Fibroblast of lung (primary cell): ENCODE measurements at places on chromosomes 5 and 9.
A peak's percentile ranks its signal among the peaks of the same experiment; 100 is the strongest.

GRCh38 chr9:5631026-5631425 lies 2.1 kb downstream of the RIC1 start:
- DNase-seq, result no peak

DNA sequence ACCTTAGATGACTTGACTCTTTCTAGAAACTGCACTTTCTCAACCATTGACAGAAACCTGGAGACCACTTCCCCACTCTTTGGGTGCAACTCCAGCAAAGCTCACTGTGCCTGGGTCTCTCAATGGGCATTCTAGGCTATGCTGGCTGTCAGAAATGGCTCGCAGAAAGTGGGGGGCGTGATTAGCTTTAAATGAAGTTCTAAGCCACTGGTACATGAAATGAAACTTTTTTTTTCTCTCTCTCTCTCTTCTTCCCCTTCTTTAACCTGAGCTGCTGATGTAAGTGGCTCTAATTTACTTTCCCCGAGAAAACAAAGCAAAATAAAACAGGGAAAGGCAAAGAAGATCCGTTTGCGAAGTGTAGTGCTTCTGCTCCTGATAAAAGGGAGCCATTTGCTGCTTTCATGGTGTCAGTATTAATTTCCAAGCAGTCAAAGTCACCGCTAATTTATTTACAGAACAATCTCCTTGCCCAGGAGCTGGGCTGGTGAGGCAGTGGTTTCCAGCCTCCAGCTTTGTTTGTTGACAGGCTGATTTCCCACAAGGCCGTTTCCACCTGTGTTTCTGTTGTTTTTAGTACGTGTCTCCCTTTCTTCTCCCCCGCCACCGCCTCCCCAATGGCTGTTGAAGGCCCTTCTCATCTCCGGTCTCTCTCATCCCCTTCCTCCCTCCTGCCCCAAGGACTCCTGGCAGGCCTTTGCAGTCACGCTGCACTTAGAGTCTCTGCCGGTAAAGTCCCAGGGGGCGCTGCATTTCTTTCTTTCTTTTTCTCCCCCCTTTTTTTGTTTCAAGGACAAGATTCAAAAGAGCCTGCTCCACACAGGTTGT lies 422.9 kb downstream of the EBF1 start:
- no peak for DNase-seq

- no peak for DNase-seq
These were observed 16.8 kb upstream of the DAB2IP start for GRCh38 chr9:121634329-121635261.

GRCh38 chr5:58224661-58225060 lies 235.2 kb downstream of the PLK2 start:
- no peak for DNase-seq

- peak; percentile 14 for DNase-seq
These were observed 33.1 kb downstream of the ALDH7A1 start for GRCh38 chr5:126561908-126562307.

DNA sequence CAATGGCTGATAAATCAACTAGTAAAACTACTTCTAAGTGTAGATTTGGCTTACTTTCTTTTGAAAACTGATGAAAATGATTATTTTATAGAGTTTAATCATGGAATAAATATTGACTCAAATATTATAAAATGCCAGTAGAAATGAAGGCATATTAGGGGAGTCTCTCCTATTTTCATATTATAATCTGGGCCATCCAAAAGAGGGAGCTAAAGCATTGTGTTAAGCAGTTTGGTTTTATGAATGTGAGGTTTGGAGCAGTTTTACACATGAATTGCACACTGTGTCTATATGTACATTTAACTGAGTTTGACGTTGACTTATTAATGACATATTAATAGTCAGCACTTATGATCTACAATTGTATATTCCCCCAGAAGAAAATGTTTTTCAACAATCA lies 17.4 kb downstream of the CDH9 start:
- DNase-seq, result peak; percentile 29
